ENCODE measurements at places on chromosomes 2 and 18. TPM values are rescaled to one million over a fixed set of nuclear protein-coding genes. Genes with fewer than 3 reads are reported as not detected.

The IL37 gene
- not detected for total RNA-seq

The PTPRN gene
- 0.31 TPM for total RNA-seq

The GPBAR1 gene
- 1.9 TPM for total RNA-seq

The DES gene
- total RNA-seq = 25.6 TPM

The CMPK2 gene
- 4.7 TPM for total RNA-seq

The UNC80 gene
- 0.19 TPM for total RNA-seq

The ILKAP gene
- total RNA-seq = 11.2 TPM

The EEF1B2 gene
- 146 TPM for total RNA-seq

The DYNAP gene
- not detected for total RNA-seq

The TXNDC2 gene
- not detected for total RNA-seq

The CKAP2L gene
- total RNA-seq = 0.30 TPM

- H3K27me3 ChIP-seq = no peaks in the 10 kb centered on the region
- H3K27ac ChIP-seq = no peak overlapping the region
- DNase-seq = no peak
- H3K36me3 ChIP-seq = no peaks in the 10 kb centered on the region
- no peak overlapping the region for H3K4me3 ChIP-seq
- H3K4me1 ChIP-seq = no peaks in the 10 kb centered on the region
These were observed 122.6 kb downstream of the PLB1 start for GRCh38 chr2:28618221-28619141.

DNA sequence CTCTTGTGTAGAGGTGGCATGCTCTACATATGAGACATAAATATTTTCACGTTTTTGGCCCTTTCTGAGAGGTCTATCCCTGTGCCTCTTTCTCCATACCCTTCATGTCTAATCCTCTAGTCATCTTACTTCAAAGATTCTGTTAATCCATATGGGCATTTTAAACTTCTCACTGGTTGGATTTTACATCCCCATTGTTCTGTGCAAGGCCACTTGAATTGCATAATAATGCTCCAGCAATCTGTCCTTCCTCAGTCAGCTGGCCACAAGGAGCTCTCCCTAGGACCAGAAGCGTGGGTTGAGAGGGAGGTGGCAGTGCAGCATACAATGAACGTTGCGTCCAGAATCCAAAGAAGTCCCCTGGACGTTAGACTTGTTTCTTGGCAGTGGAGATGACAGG is 58.2 kb downstream of the TDRD15 start:
- H3K4me1 ChIP-seq = no peaks in the 10 kb centered on the region
- H3K4me3 ChIP-seq = no peak overlapping the region
- H3K36me3 ChIP-seq = no peaks in the 10 kb centered on the region
- no peak for DNase-seq
- H3K27me3 ChIP-seq = no peaks in the 10 kb centered on the region

GRCh38 chr2:240622060-240622411 is 3.2 kb upstream of the GPR35 start:
- no peak overlapping the region for H3K27ac ChIP-seq
- no peaks in the 10 kb centered on the region for H3K4me1 ChIP-seq
- DNase-seq = peak; percentile 22
- no peaks in the 10 kb centered on the region for H3K27me3 ChIP-seq
- no peak overlapping the region for H3K4me3 ChIP-seq
- no peaks in the 10 kb centered on the region for H3K36me3 ChIP-seq

- H3K4me1 ChIP-seq = no peaks in the 10 kb centered on the region
- no peak overlapping the region for H3K27ac ChIP-seq
- no peaks in the 10 kb centered on the region for H3K36me3 ChIP-seq
- DNase-seq = no peak
- no peak overlapping the region for H3K4me3 ChIP-seq
These were observed 77.3 kb downstream of the CLIP4 start for GRCh38 chr2:29192526-29192925.

- H3K4me1 ChIP-seq = no peaks in the 10 kb centered on the region
- peak; percentile 14 for DNase-seq
- no peak overlapping the region for H3K27ac ChIP-seq
- no peaks in the 10 kb centered on the region for H3K27me3 ChIP-seq
- no peaks in the 10 kb centered on the region for H3K36me3 ChIP-seq
These were observed 84.1 kb downstream of the CAPN13 start for GRCh38 chr2:30722936-30723725.

GRCh38 chr2:157443795-157444640 is at the start of gene CYTIP:
TSS of gene CYTIP (minus strand) at chr2:157444089. CDS start at chr2:157444020, 69 bp downstream.
- peak within 1 kb of the TSS; percentile 41 for H3K4me3 ChIP-seq
- DNase-seq = no peak
- no peaks in the 10 kb centered on the region for H3K4me1 ChIP-seq
- no peaks in the 10 kb centered on the region for H3K27me3 ChIP-seq
- no peaks in the 10 kb centered on the region for H3K36me3 ChIP-seq

DNA sequence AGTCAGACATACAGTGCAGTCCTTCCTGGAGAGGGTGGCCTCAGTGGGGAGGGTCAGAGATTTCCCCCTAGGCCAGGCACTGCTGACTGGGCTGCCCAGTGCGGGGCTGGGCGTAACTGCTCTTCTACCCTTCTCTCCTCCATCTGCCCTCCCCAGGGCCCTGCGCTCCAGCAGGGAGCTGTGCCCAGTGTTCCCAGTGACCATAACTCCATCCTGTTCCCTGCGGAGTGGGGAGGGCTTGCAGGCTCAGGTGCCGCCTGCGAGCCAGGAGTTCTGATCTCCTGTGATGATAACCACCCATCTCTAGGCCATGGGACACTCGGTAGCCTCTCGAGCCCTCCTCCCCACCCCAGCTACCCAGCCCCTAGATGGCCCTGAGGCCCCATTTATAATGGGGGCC is 107.6 kb downstream of the SMAD7 start:
- H3K4me3 ChIP-seq = no peak overlapping the region
- peak overlapping the region; percentile 45 for H3K27ac ChIP-seq
- H3K27me3 ChIP-seq = no peaks in the 10 kb centered on the region

- no peak overlapping the region for H3K27ac ChIP-seq
- no peak for DNase-seq
- H3K4me3 ChIP-seq = no peak overlapping the region
These were observed 21.8 kb downstream of the COLEC12 start for GRCh38 chr18:478681-479080.

DNA sequence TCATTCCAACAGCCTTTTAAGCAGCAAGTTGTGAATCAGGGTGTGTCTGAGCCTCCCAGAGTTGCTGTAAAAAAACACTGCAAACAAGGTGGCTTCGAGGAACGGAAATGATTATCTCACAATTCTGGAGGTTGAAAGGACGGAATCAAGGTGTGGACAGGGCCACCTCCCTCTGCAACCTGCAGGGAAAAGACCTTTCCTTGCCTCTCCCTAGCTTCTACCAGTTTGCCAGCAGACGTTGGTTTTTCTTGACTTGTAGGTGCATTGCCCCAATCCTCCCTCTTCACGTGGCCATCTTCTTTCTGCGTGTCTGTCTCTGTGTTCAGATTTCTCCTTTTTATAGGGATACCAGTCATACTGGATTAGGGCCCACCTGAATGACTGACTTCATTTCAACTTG is 24.8 kb upstream of the TMEM131 start:
- no peaks in the 10 kb centered on the region for H3K27me3 ChIP-seq
- no peak overlapping the region for H3K4me3 ChIP-seq
- no peak for DNase-seq
- no peaks in the 10 kb centered on the region for H3K36me3 ChIP-seq
- no peak overlapping the region for H3K27ac ChIP-seq

- no peak overlapping the region for H3K4me3 ChIP-seq
- H3K36me3 ChIP-seq = no peaks in the 10 kb centered on the region
- no peak for DNase-seq
- H3K27me3 ChIP-seq = no peaks in the 10 kb centered on the region
- no peak overlapping the region for H3K27ac ChIP-seq
- no peaks in the 10 kb centered on the region for H3K4me1 ChIP-seq
These were observed 359.2 kb downstream of the CDH7 start for GRCh38 chr18:66109981-66110380.

GRCh38 chr18:22567794-22568193 is 150.1 kb upstream of the CTAGE1 start:
- H3K27me3 ChIP-seq = no peaks in the 10 kb centered on the region
- H3K36me3 ChIP-seq = no peaks in the 10 kb centered on the region
- H3K27ac ChIP-seq = no peak overlapping the region
- DNase-seq = no peak
- H3K4me1 ChIP-seq = no peaks in the 10 kb centered on the region
- H3K4me3 ChIP-seq = no peak overlapping the region

DNA sequence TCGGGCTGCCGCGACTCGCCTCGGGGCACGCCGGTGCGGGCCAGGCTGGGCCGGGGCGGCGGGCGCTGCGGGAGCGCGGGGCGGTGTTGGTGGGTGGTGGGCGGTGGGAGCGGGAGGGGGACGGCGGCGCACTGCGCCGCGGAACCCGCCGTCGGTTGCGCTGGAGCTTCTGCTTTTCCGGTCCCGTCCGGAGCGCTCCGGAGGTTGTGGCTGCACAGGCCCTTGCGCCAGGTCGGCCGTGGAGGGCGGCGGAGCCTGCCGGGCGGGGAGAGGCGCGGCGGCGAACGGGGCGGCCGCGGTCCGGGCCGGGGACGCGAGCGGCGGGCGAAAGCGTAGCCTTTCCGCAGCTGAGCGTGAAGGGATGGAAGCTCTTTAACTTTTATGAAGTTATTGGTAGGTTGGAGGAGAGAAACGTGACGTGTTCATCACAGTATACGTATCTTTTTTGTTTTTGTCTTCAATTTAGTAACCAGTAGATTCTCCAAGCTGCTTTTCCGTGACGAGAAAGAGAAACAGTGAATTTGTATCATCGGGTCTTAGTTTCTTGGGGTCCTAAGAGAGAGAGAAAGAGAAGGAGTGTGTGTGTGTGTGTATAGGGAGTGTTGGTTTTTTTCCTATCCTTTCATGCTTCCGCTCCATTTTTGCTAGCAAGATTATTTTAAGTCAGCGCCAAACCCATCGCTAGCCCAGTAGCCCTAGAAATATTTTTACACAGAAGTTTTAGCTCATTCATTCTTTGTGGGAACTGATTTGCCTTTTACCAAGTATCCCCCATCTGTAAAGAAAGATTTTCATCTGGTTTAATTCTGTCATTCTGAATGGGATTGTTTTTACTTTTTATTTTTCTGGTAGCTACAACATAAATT is 535 bp downstream of the ATG4B start:
- H3K4me3 ChIP-seq = peak overlapping the region; percentile 84
- no peak overlapping the region for H3K27ac ChIP-seq

DNA sequence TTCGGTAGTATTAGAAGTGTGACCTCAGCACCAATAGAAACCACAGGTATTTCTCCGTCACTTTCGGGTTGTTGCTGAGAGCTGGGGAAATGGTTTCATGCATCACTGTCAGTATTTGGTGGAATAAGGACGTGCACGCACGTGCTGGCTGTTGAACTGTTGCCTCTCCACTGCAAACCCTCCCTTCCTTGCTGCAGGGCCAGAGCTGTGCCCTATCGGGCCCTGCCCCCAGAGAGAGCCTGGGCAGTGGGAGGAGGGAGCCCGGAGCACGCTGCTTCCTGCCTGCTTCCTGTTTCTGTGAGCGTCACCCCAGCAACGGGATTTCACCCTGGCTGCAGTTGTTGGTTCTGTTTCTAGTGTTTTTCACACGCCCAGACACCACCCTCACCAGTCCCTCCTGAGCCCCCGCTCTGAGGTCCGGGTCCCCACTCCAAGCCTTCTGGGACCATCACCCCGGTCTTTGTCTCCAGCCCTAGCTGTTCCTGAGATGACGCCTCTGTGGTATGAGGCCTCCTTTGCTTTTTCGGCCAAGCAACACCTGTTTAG is 47.4 kb downstream of the LRRFIP1 start:
- H3K4me3 ChIP-seq = peak overlapping the region; percentile 1
- no peaks in the 10 kb centered on the region for H3K36me3 ChIP-seq
- H3K4me1 ChIP-seq = no peaks in the 10 kb centered on the region
- H3K27me3 ChIP-seq = no peaks in the 10 kb centered on the region

DNA sequence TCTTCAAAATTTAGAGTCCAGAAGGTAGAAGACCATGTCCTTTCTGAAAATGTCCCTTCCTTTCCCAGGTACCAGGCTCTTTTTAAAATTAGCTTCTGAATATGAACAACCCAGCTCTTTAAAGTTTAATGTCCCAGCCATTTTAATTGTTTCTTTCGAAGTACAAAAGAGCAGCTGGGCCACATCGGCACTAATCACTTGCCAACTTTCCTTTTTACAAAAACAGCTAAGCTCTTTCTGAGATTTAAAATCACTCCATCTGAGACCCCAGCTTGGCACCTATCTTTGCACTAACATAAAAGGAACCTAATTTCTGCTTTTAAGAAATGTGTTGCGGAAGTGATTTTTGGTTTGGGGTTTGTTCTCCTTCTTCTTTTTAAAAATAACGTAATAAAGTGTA is 2.6 kb downstream of the BOD1L2 start:
- no peaks in the 10 kb centered on the region for H3K36me3 ChIP-seq
- H3K4me3 ChIP-seq = no peak overlapping the region
- H3K4me1 ChIP-seq = no peaks in the 10 kb centered on the region
- no peaks in the 10 kb centered on the region for H3K27me3 ChIP-seq
- DNase-seq = no peak

GRCh38 chr2:24722141-24722790 is 70.9 kb downstream of the PTRHD1 start:
- H3K36me3 ChIP-seq = no peaks in the 10 kb centered on the region
- H3K4me1 ChIP-seq = peaks cover 41% of the 10 kb centered on the region
- peak overlapping the region; percentile 13 for H3K27ac ChIP-seq
- H3K4me3 ChIP-seq = no peak overlapping the region

DNA sequence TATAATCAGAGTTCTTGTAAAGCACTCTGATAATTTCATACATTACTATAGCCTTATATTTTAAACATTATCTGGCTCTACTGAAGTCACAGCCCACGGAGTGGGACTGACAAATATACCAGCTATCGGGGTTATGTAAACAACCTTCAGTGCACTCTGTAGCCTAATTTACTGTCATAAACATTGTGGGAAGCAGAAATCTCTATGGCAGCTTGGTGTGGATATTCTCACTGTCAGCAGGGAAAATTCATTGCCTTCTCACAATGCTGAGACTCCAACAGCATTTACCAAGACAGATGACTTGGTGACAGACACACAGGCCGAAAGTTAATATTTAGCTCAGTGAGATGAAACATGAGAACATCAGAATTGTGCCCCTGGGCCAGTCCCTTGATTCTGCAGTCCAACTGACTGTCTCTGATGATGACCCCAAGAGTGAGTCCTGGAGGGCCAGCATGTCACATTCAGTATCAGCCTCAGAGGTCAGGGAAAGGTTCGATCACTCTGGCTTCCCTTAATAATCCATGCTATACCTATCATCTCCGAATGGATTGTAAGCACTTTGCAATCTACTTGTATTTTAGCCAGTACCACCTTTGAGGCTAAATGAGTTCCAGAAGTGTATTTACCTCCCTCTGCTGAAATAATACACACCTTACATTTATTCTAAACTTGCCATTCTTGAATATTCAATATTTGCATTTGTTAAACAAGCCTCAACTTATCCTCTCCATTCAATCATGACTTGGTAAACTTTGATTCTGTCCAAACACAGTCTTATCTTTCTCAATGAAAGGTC is 146.2 kb upstream of the OSR1 start:
- peak overlapping the region; percentile 58 for H3K27ac ChIP-seq
- peaks cover 8% of the 10 kb centered on the region for H3K4me1 ChIP-seq
- H3K36me3 ChIP-seq = no peaks in the 10 kb centered on the region

DNA sequence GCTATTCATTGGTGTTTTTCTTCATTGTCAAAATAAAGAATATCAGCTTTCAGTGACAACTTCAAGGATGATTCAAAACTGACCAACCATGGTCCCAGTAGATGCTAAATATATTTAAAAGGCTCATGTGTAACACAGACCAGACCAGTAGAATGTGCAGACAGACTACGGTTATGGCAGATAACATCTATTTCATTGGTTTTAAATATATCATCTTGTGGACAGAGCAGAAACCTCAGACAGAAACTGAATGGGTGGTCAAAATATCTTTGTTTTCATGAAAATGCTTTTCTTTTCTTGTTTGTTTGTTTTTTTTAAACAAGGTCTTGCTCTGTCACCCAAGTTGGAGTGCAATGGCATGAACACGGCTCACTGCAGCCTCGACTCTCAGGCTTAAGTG is 107.4 kb upstream of the CREB1 start:
- H3K27ac ChIP-seq = no peak overlapping the region
- H3K27me3 ChIP-seq = no peaks in the 10 kb centered on the region
- no peaks in the 10 kb centered on the region for H3K4me1 ChIP-seq
- H3K36me3 ChIP-seq = no peaks in the 10 kb centered on the region

Measured in right lobe of liver (tissue), 6 donors.